Spinal cord (tissue), 10 donors: ENCODE measurements at places on chromosomes 7 and 10.

DNA sequence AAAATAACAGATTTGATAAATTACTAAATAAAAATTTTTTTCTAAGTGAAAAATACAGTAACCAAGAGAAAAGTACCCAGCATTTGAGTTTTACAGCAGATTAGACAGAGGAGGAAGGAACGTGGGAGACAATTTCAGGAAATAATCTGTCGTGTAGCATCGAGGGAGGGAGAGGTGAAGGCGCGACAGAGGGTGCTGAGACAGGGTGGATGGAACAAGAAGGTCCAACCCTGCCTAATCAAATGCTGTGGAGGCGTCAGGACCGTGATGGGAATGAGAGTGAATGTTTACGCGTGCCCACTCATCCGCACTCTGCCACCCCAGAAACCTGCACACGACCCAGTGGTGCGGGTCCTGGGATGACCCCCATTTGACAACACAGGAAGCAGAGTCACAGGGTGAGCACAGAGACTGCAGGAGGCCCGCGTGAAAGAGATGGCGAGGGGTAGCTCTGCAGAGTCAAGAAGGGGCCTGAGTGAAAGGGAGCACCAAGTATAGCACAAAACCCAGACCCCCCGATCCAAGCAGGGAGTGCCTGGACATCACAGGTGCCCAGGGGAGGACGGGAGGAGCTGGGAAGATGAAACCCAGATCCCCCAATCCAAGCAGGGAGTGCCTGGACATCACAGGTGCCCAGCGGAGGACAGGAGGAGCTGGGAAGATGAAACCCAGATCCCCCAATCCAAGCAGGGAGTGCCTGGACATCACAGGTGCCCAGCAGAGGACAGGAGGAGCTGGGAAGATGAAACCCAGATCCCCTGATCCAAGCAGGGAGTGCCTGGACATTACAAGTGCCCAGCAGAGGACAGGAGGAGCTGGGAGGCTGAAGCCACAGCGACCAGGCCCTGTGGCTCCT is 558.9 kb downstream of the DNAJB6 start:
- DNase-seq = no peak

DNA sequence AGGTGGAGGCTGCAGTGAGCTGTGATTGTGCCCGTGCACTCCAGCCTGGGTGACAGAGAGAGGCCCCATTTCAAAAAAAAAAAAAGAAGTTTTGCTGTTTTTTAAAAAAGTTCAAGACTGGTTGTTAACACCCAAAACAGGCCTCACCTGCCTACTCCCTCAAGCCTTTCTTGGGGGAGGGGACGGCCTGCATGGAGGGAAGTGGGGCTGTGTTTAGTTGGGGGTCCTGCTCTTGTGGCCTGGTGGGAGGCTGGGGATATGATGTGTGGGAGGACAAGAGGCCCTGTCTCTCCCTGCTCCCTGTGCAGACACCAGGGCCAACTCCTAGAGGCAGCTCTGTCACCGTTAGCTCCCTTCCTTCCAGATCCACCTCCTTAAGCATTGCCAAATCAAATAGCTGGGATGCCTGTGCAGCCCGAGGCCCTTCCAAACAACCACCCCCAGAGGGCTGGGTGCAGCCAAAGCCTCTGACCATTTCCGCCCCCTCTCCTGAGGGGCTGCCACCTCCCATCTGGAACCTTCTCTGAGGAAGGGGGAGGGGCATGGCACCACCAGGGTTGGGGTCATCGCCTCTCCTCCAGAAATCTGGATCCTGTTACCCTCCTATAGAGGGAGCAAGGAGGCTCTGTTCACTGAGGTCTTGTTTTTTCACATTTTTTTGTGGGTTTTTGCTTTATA is 32.9 kb upstream of the ANKRD2 start:
- no peak for DNase-seq

- no peak for DNase-seq
Observed at GRCh38 chr10:69315610-69316312, 37.5 kb downstream of the HK1 start.

- no peak for DNase-seq
Observed at GRCh38 chr10:33286157-33286934, 48.1 kb downstream of the NRP1 start.

DNA sequence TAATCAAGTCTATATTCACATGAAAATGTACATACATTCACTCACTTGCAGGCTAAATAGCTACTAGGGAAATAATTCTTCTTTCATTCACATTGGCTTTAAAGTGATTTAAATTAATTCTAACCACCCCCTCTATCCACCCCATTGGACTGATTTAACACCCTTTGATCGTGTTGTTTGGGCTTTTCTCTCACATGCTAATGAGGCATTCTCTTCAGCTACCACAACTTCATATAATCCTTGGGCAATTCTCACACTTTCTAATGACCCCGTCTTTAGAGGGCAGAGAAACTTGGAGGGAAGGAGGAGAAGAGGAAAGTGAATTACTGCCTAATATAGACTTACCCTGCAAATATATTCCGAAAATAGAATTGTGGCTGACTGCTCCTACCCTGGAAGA is 24.6 kb downstream of the GRM3 start:
- DNase-seq = no peak

- no peak for DNase-seq
Observed at GRCh38 chr10:70785190-70785589, at the start of gene TBATA. Gene TBATA, minus strand, starts transcription at chr10:70785377. Its CDS starts 1,998 bp downstream, at chr10:70783379.

- DNase-seq = no peak
Observed at GRCh38 chr7:35649711-35650110, 45.2 kb downstream of the HERPUD2 start.

DNA sequence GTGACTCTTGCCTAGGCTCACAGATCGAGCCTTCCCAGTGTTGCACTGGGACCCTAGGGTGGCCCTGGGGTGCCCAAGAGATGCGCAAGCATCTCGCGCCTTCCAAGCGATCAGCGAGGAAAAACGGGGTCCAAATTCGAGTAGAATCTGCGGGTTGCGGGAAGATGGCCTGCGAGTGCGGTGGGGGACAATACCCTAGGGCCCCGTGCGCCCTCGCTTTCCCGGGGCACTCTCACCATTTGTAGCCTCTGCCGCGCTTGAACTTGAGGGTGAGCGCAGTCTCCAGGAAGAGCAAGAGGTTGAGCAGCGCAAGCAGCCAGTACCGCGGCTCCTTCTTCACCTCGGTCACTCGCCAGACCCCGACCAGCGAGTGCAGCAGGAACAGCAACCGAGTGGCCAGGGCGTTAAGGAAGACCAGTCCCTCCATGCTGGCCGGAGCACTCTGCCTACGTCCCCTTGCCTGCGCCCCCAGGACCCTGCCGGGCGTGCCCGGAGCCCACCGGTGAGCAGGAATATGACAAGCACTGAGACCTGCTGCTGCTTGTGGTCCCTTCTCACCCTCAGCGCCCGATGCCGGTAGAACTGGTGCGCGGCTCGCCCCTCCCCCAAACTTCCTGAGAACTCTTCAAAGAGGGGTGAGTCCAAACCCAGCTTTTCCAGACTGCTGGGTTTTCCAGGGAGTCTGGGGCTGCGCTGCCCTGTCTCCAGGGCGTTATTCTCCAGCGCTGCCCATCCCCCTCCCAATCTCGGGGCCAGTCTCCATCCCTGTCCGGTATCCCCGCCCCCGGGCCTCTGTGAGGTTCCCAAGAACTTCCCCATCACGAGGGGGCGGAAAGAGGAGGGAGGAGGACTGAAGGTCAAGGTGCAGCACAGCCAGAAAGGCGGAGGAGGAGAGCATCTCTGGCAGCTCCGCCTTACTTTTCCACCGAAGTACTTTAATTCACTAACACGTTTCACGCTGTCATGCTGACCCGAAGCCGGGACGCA is at the start of gene TMEM26:
Gene TMEM26, minus strand, starts transcription at position 727 of the 987 bp plus-strand sequence. Its CDS starts 300 bp downstream, at position 427.
- no peak for DNase-seq

- DNase-seq = no peak
Observed at GRCh38 chr7:5445981-5446594, 22.5 kb upstream of the TNRC18 start.

- peak; percentile 91 for DNase-seq
Observed at GRCh38 chr10:36779238-36779846, 346.1 kb upstream of the ANKRD30A start.

DNA sequence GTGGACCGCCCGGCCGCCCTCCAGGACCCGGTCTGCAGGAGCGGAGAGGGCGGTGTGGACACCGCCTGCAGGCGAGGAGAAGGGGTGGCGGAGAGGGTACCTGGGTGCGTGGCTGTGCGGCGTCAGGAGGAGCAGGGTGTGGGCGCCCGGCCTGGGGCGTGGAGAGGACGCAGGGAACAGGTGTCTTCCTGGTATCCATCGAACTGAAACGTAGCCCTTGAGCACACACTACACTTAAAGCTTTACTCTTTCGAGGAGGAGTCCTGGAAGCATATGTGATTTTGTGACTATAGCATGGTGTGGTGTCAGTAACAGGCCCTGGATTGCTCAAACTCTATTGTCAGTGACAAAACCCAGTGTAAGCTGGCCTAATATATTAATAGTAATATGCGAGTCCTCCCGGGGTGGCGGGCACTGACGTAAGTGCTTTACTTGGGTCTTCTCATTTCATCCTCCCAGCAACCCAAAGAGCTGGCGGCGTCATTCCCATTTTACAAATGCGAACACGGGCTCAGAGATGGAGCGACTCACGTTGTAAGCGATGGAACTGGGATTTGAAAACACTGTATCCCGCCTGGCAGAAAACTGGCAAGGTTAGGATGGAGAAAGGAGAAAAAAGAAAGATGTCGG is 508 bp upstream of the TECPR1 start:
- no peak for DNase-seq

DNA sequence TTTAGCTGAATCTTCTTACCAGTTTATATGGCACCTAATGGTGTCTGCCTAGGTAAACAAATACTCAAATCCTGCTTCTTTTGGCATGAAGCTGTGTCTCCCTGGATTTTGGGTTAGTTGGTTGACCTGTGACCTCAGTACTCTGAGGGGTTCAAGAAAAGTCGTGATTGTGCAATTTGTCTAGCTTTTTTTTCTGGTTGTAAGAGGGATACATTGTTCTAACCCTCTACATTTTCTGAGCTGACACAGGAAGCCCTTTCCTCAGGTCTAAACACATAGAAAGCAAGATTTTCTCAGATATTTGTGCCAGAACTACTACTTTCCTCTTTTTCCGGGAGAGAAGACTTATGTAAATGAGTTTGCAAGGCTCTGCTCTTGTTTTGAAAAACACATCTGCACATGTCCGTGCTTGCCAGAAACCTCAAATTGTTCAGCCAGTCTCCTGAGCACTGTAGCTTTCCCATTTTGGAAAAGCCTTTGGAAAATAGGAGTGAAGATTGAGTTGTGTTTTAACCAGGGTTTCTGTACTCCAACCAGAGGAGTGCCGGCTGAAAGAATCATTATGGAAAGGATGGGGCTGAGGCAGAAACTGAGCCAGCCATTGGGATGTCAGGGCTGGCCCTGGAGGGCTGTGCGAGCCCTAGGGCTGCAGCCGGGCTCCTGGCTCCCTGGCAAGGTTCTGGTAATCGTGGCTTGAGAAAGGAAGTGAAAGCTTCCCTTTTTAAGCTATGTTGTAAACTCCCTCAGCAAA is 31.3 kb upstream of the CXCL12 start:
- no peak for DNase-seq

- DNase-seq = no peak
Observed at GRCh38 chr7:89238156-89238555, 442.6 kb upstream of the TEX47 start.

DNA sequence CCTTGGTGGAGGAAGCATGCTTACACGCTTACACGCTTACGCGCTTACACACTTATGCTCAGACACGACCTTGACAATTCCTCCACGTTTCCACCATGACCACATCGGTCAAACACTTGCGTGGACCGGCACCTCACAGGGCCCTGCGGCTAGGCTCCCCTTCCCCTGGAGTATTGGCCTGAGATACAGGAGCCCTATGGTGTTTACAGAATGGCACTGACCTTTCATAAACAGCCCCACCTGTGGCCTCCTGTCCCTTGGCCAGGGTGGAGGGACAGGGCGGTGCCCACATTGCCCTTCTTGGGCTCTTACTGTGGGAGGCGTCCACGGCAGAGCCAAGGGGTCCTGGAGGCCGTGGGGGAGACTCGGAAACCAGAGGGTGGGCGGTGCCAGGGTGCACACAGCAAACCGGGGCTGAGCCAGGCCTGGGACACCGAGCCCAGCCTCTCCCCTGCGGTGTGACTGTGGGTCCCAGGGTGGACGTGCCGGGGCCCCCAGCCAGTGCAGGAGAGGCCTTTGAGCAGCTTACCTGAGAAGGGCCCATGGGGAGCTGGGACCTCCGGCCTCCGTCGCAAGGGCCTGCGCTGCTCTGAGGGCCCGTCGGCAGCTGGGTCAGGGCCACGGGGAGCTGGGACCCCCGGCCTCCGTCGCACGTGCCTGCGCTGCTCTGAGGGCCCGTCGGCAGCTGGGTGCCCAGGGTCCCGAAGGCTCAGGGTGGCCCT is 44.2 kb upstream of the FOXL3 start:
- no peak for DNase-seq

- DNase-seq = no peak
Observed at GRCh38 chr7:90224195-90224594, 12.7 kb downstream of the STEAP2 start.

- no peak for DNase-seq
Observed at GRCh38 chr7:8442814-8443304, 9.4 kb downstream of the NXPH1 start.

DNA sequence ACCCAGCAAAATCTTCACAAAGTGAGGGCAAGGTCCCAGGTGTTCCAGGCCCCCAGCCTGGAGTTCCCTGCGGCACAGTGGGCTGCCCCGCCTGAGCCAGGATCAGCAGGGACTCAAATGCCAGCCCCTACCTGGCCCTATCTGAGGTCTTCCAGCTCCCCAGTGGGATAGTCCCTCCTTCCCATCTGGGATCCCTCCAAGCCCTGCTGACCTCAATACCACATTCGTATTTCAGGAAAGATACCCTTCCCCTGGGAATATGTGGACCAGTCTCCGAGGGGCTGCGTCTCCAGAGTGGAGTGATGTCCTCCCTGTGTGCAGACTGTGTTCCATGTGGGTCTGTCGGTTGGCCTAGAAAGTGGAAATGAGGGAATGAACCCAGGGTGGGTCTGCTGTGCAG is 40.9 kb downstream of the ELFN1 start:
- no peak for DNase-seq

- DNase-seq = no peak
Observed at GRCh38 chr7:5200561-5201235, 10.7 kb downstream of the WIPI2 start.
